Endothelial cell (in vitro differentiated cells): ENCODE measurements at places on chromosomes 11 and 22. TPM values are rescaled to one million over a fixed set of nuclear protein-coding genes. Genes with fewer than 3 reads are reported as not detected.

- DNase-seq, result no peak
- no peaks in the 10 kb centered on the region for H3K4me1 ChIP-seq
- H3K27ac ChIP-seq, result no peak overlapping the region
- H3K27me3 ChIP-seq, result peaks cover 2% of the 10 kb centered on the region
- H3K4me3 ChIP-seq, result no peak overlapping the region
Observed at GRCh38 chr11:116517077-116517476, 255.7 kb downstream of the BUD13 start.

GRCh38 chr11:75982309-75982708, 167.3 kb downstream of the UVRAG start:
- no peak overlapping the region for H3K4me3 ChIP-seq
- no peak for DNase-seq
- H3K4me1 ChIP-seq, result peaks cover 3% of the 10 kb centered on the region
- no peaks in the 10 kb centered on the region for H3K36me3 ChIP-seq
- no peak overlapping the region for H3K27ac ChIP-seq

DNA sequence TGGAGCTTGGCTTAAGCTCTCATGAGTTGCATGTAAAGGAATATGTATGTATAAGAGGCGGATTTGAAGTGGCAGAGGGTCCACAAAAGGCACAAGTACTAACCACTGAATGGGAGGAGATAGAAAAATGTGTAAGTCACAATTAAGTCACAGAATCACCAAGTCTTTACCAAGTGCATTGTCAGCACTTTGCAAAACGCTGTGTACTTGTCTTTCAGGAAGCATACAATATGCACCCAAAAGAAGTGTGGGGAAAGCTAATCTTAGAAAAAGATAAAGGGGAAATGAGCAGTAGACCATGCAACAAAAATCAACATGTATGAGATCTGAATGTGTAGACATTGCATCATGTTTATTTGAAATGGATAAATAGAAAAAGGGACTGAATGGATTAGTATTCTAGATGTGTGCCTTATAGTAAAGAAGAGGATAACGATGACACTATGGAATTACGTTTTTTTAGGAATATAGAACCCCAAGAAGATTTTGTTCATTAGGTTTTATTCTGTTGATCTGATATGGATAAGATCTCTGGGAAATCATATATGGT, 4.5 kb downstream of the CNTF start:
- H3K27ac ChIP-seq, result no peak overlapping the region
- no peak for DNase-seq
- peaks cover 27% of the 10 kb centered on the region for H3K36me3 ChIP-seq
- no peaks in the 10 kb centered on the region for H3K4me1 ChIP-seq

DNA sequence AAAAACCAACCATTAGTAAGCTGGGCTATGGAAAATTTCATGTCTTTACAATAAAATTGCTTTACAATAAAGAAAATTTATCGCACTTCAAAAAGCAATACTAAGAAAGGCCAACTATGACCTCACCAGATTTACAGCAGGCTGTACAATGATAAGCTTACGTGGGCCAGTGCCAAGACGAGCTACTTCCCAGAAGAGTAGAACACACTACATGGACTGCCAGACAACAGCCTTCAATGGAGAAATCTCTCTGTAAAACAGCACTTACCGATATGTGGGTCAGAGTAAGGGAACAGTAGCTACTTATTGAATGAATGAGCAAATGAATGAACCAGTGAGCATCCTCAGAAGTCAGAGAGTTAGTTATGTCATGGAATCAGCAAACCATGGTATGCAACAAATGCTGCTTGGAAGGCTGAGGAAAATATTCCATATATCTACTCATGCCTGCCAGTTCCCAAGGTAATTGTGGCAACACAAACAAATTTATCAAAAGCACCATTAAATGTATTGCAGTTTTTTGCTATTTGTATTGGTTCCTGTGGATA, 74.4 kb downstream of the SLC36A4 start:
- H3K36me3 ChIP-seq, result no peaks in the 10 kb centered on the region
- no peak overlapping the region for H3K27ac ChIP-seq
- peaks cover 2% of the 10 kb centered on the region for H3K27me3 ChIP-seq
- H3K4me1 ChIP-seq, result no peaks in the 10 kb centered on the region
- H3K4me3 ChIP-seq, result no peak overlapping the region
- no peak for DNase-seq

DNA sequence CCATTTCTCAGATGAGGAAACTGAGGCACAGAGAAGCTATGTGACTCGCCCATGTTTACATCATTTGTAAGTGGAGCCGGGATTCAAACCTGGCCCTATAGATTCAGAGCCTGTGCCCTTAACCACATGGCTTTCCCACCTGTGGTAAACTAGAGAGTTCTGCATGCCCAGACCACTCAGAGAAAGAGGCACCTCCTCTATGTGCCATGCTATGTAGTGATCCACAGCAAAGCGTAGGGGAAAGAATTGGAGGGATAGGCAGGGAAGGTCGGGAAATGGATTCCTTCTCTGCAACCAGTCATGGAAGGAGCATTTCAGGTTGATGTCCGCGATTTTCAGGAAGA, 15.4 kb upstream of the POU2AF2 start:
- DNase-seq, result no peak
- no peak overlapping the region for H3K4me3 ChIP-seq
- H3K4me1 ChIP-seq, result no peaks in the 10 kb centered on the region
- peaks cover 2% of the 10 kb centered on the region for H3K27me3 ChIP-seq

DNA sequence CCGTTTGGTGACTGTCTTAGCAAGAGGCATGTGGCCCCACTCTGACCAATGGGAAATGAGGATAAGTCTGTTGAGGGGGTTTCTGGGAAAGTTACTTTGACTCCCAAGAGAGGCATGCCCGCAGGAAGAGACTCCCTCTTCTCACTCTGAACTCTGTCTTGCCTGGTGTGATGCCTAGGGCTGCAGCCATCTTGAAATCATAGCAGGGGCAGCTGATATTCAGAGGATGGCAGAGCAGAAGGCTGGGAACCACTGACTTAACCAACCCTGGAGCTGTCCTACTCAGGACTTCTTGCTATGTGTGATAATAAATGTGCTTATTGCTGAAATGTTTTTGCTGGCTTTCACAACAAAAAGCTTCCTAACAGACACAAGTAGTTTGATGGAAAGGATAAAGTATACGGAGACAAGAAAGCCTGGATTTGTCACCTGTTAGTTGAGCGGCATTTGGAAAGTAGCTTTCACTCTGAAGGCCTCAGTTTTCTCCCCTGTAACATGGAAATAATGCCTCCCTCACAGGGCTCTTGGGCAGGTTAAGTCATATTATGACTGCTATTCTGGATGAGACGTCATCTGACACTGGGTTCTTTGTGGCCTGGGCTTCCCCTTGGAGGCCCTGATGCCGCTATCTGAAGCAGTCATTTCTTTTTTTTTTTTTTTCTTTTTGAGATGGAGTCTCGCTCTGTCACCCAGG, 128.5 kb downstream of the CEP164 start:
- no peak overlapping the region for H3K4me3 ChIP-seq
- H3K4me1 ChIP-seq, result no peaks in the 10 kb centered on the region
- H3K36me3 ChIP-seq, result no peaks in the 10 kb centered on the region
- peaks cover 9% of the 10 kb centered on the region for H3K27me3 ChIP-seq
- DNase-seq, result no peak
- no peak overlapping the region for H3K27ac ChIP-seq

GRCh38 chr11:4851033-4851432, 2.0 kb upstream of the OR51S1 start:
- DNase-seq, result peak; percentile 8
- no peak overlapping the region for H3K4me3 ChIP-seq
- no peaks in the 10 kb centered on the region for H3K27me3 ChIP-seq
- H3K36me3 ChIP-seq, result peaks cover 4% of the 10 kb centered on the region
- H3K27ac ChIP-seq, result no peak overlapping the region

- H3K36me3 ChIP-seq, result no peaks in the 10 kb centered on the region
- H3K4me3 ChIP-seq, result no peak overlapping the region
- no peaks in the 10 kb centered on the region for H3K27me3 ChIP-seq
Observed at GRCh38 chr22:43693249-43693648, 118.9 kb downstream of the EFCAB6 start.

- no peak overlapping the region for H3K27ac ChIP-seq
- no peak overlapping the region for H3K4me3 ChIP-seq
- H3K27me3 ChIP-seq, result peaks cover 17% of the 10 kb centered on the region
- peaks cover 7% of the 10 kb centered on the region for H3K36me3 ChIP-seq
Observed at GRCh38 chr11:2904153-2905052, 18.8 kb upstream of the CDKN1C start.

DNA sequence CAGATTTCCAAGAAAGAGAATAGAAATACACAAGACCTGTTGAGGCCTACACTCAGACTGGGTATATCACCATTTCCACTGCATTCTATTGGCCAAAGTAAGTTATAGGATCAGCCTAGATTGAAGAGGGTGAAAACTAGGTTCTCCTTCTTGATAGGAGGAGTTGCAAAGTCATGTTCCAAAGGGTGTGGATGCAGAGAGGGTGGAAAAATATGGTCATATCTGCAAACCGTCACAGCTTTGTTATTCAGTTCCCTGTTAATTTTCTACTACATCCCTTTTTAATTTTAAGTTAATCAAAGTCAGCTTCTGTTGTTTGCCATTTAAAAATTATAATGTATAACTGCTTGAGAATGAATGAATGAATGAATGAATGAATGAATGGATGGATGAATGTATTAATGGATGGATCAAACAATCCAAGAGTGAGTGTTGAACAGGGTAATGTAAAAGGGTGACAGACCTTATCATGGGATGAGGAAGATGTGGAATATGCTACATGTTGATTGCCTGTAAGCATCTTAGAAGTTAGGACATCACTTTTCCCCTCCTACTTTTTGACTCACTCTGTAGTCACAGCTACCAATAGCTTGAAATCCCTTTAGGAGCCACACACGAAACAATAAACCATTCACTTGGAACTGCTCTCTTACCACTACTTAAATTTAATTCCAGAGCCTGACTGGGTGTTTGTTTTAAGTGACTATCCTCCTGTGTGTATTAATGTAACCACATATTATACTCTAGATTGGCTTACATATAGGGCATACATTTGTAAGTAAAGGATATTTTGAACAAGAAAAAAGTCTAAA, 121.5 kb downstream of the CCDC34 start:
- H3K27me3 ChIP-seq, result peaks cover 1% of the 10 kb centered on the region
- no peaks in the 10 kb centered on the region for H3K36me3 ChIP-seq
- DNase-seq, result no peak
- no peak overlapping the region for H3K4me3 ChIP-seq

DNA sequence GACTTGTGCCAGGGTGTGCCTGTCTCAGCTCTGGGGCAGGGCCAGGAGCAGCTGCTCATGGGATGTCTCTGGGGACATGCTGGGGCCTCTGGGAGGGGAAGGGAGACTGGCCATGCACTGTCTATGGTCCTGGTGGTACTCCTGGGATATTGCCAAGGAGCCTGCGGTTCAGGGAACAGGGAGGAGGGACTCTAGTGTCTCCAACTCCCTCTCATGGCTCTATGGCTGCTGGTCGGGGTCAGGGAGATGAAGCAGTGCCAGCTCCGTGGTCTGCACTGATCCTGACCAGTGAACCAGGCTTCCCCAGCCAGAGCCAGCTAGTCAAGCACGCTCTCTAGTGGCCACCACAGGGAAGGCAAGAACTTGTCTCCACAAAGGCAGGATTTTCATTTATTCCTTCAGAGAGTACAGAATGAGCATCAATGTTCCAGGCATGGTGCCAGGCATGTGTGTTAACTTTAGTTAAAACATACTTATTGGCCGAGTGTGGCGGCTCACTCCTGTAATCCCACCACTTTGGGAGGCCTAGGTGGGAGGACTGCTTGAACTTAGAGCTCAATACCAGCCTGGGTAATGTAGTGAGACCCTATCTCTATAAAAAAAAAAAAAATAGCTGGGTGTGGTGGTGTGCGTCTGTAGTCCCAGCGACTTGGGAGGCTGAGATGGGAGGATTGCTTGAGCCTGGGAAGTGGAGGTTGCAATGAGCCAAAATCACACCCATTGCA, 2.5 kb upstream of the BEST1 start:
- peaks cover 7% of the 10 kb centered on the region for H3K27me3 ChIP-seq
- H3K4me3 ChIP-seq, result no peak overlapping the region
- DNase-seq, result peak; percentile 83

GRCh38 chr22:37294747-37295146, 12.4 kb downstream of the CYTH4 start:
- no peak for DNase-seq
- peaks cover 3% of the 10 kb centered on the region for H3K36me3 ChIP-seq
- H3K4me3 ChIP-seq, result no peak overlapping the region
- no peak overlapping the region for H3K27ac ChIP-seq

DNA sequence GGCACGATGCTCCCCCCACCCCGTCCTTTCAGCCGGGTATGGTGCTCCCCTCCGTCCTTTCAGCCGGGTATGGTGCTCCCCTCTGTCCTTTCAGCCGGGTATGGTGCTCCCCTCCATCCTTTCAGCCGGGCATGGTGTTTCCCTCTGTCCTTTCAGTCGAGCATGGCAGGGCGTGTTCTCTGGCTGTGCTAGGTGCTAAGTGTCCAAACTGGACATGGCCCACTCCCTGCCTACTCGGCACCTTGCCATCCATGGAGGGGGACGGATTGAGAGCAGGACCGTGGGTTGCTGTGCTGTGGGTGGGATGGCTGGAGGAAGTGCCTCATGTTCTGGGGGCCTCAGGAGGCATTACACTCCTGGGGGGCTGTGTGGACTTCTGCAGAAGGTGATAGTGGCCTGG, 45.5 kb downstream of the MUC6 start:
- peaks cover 10% of the 10 kb centered on the region for H3K4me1 ChIP-seq
- no peak for DNase-seq
- peaks cover 50% of the 10 kb centered on the region for H3K36me3 ChIP-seq
- peaks cover 30% of the 10 kb centered on the region for H3K27me3 ChIP-seq

DNA sequence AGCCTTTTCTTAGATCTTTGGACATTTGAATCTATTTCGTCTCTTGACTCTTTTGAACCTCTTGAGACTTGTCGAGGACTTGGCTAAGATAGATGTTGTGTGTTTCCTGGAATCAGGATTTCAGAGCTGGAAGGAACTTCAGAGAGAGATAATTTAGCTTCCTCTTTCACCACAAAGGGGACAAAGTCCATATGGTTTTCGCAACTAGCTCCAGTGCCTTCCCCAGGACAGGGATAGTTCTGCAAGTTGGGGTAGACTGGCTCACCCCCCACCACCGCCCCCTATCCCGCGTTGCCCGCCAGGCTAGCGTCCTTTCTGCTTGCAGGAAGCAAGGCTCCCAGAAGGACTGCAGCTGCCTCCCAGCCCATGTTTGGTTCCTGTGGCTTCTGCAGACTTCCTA, 75.7 kb upstream of the MYO18B start:
- no peaks in the 10 kb centered on the region for H3K27me3 ChIP-seq
- no peak overlapping the region for H3K4me3 ChIP-seq
- H3K4me1 ChIP-seq, result peaks cover 9% of the 10 kb centered on the region
- no peaks in the 10 kb centered on the region for H3K36me3 ChIP-seq
- DNase-seq, result peak; percentile 18
- H3K27ac ChIP-seq, result no peak overlapping the region

GRCh38 chr22:32796865-32797573, 4.5 kb upstream of the TIMP3 start:
- H3K4me1 ChIP-seq, result peaks cover 15% of the 10 kb centered on the region
- H3K27me3 ChIP-seq, result peaks cover 6% of the 10 kb centered on the region
- H3K36me3 ChIP-seq, result no peaks in the 10 kb centered on the region
- no peak overlapping the region for H3K27ac ChIP-seq

- peak overlapping the region; percentile 13 for H3K4me3 ChIP-seq
- H3K27ac ChIP-seq, result peak overlapping the region; percentile 34
- DNase-seq, result no peak
- H3K4me1 ChIP-seq, result peaks cover 28% of the 10 kb centered on the region
- peaks cover 1% of the 10 kb centered on the region for H3K27me3 ChIP-seq
- no peaks in the 10 kb centered on the region for H3K36me3 ChIP-seq
Observed at GRCh38 chr22:33853200-33854097, 66.8 kb downstream of the LARGE1 start.

Gene EFCAB6
- total RNA-seq, result 0.69 TPM

Gene PKDREJ
- not detected for total RNA-seq

Gene MPPED2
- 50.2 TPM for total RNA-seq

Gene OR52E8
- total RNA-seq, result not detected

Gene CARD18
- not detected for total RNA-seq

Gene NRGN
- total RNA-seq, result 17.0 TPM

Gene CRYAB
- not detected for total RNA-seq

Gene CBX7
- total RNA-seq, result 3.5 TPM

Gene SLC6A5
- total RNA-seq, result not detected

Gene STX5
- total RNA-seq, result 37.9 TPM

Gene CHRM1
- total RNA-seq, result not detected

Gene OR5P2
- total RNA-seq, result 0.26 TPM
